ENCODE measurements at places on chromosomes 5 and 9.
A peak's percentile ranks its signal among the peaks of the same experiment; 100 is the strongest.

- DNase-seq = no peak
Measured at GRCh38 chr5:125042261-125042890, 295.9 kb upstream of the ZNF608 start.

GRCh38 chr9:97560851-97561250 is 59.4 kb downstream of the TMOD1 start:
- no peak for DNase-seq

GRCh38 chr9:101325053-101325452 is 59.8 kb downstream of the BAAT start:
- no peak for DNase-seq

- no peak for DNase-seq
Measured at GRCh38 chr9:108443019-108443633, 412.7 kb downstream of the ACTL7B start.

- DNase-seq = no peak
Measured at GRCh38 chr9:33703430-33704102, 91.8 kb upstream of the PRSS3 start.

DNA sequence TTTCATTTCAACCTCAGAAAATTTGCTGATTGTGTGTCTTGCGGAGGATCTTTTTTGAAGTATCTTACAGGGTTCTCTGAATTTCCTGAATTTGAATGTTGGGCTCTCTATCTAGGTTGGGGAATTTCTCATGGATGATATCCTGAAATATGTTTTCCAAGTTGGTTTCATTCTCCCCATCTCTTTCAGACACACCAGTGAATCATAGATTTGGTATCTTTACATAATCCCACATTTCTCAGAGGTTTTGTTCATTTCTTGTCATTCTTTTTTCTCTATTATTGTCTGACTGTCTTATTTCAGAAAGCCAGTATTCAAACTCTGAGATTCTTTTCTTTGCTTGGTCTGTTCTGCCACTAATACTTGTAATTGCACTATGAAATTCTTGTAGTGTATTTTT is 456.9 kb downstream of the PRELID2 start:
- DNase-seq = no peak

GRCh38 chr9:13716601-13717321 is 437.3 kb upstream of the MPDZ start:
- DNase-seq = no peak

DNA sequence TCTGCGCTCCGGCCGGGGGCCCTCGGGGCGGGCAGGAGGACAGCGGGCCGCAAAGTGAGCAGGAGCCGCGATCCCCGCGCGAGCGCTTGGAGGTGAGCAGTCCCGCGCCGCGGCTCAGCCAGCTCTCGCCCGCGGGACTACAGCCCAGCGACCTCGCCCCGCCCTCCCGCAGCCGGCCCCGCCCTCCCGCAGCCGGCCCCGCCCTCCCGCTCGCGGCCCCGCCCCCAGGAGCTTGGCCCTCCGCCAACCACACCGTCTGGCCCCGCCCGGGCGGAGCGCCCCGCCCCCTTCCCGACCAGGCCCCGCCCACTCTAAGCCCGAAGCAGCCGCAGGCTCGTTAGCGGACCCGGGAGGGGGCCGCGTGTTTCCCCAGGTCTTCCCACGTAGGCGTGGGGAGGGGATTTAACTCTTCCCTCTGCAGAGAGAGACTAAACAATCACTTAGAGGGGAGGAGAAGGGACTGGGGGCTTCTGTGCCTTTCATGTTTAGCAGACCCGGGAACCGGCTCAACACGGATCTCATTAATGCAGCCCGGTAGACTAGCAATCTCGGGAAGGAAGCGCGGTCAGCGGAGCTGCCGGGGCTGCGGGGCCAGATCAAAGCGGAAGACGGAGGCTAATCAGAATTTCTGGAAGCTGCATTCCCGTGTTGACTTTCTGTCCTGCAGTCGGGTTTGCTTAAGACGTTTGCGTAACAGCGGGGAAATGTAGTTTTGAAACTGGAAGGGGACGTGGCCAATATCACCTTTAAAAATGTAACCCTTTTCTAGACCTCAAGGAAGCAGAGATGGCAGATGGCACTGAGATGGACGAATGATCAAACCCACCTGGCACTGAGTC is at the start of gene MYO10:
Gene MYO10 (minus strand): TSS at position 139 of the 839 bp plus-strand sequence. CDS start 480 bp downstream, outside the sequence.
- peak; percentile 59 for DNase-seq

DNA sequence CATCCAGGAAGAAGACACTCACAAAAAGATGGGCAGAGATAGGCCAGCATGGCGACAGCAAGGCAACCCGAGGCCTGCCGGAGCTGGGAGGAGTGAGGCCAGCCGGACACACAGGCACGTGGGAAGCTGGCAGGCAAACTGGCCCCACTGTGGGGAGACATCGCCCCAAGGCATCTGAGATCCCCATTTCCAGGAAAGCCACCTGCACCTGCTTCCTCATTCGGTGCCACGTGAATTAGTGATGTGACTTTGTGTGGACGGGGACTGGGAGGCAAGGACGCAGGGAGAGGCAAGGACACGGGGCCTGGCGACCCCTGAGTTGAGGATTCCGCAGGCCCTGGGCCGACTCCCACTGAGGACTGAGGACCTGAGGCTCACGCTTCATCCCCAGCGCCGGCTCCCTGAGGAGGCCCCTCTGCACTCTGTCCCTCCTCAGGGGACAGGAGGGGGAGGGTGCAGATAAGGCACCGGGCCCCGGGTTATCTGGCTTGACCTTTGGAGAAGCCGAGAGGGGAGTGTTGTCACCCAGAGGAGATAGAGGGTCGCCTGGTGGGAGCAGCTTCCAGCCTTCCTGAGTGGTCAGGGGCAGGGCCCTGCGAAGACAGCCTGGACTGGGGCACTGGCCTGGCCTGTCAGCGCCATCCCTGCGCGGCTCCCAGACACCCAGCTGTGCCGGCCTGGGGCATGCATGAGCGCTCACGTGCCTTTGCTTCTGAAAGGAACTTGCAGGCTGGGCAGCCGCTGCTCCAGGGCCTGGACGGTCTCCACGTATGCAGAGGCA is 39.7 kb downstream of the NDUFS6 start:
- no peak for DNase-seq

DNA sequence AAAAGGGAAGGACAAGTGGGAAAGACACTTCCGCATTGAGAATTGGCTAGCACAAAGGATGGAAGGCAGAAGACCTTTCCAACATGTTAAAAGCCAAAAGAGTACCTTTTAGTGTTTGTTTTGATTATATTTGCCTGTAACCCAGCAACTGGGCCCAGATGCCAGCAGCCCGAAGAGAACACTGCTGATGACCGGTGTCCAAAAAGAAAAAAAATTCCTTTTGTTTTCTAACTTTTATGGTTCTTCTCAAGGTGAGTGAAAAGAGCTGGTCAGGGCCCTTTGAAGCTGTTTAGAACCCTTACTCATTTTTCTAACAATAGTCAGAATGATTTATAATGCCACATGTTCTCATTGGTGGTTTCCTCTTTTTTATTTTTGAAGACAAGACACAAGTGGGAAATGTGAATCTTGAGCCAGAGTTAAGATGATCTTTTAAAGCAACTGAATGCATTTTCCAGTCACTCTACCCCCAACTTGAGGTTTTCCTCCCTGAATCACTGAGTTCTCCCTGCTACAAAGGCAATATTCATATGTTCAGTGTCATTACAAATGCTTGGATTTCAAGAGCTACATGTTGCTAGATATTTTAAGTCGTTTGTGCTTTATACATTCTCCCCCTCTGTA is 32.3 kb upstream of the ZNF462 start:
- no peak for DNase-seq

DNA sequence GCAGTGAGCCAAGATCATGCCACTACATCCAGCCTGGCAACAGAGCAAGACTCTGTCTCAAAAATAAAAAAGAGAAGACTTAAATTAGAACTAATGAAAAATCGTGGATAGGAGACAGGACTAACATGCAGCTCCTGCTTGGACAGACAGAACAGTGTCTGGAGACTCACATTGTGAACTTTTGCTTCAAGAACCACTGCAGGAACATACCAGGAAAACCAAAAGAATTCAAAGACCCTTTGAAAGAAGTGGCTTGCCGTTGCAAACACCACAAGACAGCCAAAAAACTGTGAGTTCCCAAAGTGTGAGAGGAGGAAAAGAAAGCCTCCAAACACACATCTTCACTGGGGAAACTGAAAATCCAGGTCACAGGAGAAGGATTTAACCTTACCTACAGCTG is 48.8 kb upstream of the SNAPC3 start:
- DNase-seq = no peak

DNA sequence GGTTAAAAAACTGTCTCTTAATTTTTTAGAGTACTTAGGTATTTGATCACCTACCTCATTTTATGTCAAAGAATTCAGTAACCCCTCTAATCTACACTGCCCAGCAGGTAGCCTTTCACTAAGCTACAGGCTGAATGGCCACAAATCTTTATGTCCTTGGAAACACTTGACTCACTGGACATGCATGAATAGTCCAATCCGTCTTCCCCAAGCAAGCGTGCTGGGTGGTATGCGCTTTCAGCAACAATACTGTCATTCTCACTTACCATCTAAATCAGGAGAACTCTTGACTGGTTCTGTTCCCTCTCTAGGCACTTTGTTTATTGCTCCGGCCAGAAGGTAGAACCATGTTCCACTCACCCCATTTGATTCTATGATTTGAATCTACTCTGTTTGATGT is 73.1 kb downstream of the TRPM3 start:
- DNase-seq = no peak

- DNase-seq = no peak
Measured at GRCh38 chr5:138596105-138596881, 21.1 kb upstream of the HSPA9 start.

- DNase-seq = no peak
Measured at GRCh38 chr9:72029986-72030385, 30.4 kb downstream of the C9orf57 start.

- no peak for DNase-seq
Measured at GRCh38 chr5:156385416-156385815, 58.5 kb downstream of the SGCD start.

GRCh38 chr9:107070586-107070985 is 207.6 kb downstream of the ZNF462 start:
- DNase-seq = no peak

- DNase-seq = no peak
Measured at GRCh38 chr5:133029416-133029815, 3.1 kb upstream of the ZCCHC10 start.
